ENCODE measurements at places on chromosomes 12 and 14.

DNA sequence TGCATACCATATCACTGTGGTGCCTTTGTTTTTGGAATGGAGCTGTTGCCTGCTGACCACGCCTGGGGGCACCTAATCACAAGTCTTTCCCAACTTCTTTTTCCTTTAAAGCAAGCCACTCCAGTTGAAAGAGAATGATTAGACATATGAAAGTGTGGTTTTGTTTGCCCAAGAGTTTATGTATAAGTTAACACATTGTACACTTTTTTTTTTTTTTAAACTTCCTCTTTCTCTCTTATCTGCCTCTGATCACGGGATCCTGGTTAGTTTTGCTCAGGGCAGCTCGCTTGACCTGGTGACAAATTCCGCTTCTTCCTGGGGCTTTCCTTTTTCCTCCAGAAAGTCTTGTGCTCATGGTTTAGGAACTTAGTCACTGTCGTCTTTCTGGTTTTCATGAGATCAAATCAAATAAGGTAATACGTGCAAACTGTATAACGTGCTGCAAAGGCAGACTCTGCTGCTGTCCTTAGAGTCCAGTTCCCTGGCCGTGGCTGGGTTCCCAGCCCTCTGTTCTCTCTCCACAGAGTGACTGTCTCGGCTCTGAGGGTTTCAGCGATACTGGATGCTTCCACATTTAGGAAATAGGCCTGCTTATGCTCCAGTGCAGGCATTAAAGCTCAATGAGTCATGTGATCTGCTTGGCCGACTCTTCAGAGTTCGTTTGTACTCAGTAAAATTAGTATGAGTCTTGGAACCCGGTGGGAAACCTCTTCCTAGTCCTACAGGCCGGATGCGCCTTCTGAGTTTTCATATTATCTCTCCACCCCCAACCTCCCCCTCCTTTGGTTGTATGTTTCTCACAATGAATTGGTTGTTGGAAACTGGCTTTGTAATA is 15.2 kb downstream of the RASSF3 start:
- peak; percentile 76 for DNase-seq

DNA sequence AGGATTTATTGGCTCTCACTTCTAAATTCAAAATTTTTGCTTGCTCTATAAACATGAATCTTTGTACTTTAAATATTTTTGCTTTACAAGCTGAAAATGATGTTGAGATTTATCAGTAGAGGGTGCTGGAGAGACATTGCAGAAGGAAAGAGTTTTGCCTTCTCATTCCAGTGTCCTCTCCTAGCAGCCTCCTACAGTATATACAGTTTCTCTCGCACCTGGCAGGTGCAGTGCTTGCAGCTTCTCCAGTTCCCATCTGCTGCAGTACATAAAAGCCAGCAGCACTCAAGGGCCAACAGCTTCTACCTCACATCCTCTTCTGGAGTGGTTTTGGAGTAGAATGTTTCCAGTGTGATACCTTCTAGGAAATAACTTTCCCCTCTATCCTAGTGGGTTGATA is 601.8 kb upstream of the ATXN7L3B start:
- peak; percentile 26 for DNase-seq

- no peak for DNase-seq
Measured at GRCh38 chr12:110320550-110320949, 39.5 kb downstream of the ATP2A2 start.

DNA sequence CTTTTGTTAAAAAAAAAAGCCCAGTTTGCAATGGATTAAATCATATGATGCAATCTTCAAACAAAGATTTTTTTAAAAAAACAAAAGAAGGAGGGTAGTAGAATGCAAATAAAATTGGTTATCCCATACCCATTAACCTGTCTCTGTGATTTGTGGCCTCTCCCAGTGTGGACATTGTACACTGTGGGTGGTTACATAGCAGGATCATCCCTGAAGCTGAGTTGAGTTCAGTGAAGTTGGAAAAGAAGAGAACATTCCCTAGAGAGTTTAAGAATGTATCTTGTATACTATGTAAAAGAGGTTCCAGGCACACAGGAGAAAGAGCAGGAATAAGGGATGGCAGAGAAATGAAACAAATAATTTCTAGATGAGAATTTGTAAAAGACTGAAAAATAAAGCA is 142.4 kb upstream of the SLC16A7 start:
- DNase-seq: no peak

- no peak for DNase-seq
Measured at GRCh38 chr12:74897425-74898211, 312.0 kb downstream of the KCNC2 start.

DNA sequence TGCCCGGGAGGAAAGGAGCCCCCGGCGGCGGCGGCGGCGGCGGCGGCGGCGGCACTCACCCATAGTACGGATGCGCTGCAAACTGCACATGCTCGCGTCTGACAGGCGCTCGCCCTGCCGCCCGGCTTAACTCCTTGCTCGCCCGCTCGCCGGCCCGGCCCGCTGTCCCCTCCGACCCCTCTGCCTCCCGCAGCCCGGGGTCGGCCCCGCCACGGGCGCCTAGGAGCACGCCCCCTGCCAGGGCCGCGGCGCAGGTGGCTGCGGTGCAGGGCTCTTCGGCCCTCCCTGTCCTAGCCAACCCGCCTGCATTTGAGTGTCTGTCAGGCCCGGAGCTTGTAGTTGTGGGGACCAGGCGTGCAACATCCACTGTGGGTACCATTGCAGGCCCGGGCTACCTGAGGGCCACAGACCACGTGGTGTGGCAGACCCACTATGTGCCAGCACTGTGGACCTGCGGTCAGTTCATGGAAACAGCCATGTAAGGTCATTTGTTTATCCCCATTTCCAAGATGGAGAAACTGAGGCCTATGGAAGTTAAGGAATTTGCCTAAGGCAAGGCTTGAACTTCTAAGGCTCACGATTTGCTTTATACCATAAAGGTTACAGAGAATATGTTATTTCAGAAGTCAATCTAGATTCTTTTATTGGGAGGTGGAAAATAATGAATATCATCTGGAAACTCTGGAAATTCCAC is 17.6 kb upstream of the PLEKHH1 start:
- DNase-seq: no peak

DNA sequence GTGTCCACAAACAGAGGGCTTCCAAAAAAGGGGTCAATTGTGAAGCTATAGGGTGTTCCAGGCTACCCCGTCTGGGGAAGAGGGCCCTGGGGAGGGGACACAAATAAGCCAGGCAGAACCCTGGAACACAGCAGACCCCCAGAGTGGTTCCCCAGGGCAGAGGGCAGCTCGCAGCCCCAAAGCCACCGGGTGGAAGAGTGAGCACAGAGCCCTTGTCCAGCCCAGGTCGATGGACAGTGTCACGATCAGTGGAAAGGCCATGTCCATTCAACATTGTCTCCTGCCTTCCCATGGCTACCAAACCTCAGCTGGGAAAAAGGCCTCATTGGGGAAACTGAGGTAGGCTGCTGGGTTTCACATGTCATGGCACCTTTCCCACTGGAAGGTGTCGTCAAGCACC is 131.4 kb downstream of the DICER1 start:
- DNase-seq: no peak

DNA sequence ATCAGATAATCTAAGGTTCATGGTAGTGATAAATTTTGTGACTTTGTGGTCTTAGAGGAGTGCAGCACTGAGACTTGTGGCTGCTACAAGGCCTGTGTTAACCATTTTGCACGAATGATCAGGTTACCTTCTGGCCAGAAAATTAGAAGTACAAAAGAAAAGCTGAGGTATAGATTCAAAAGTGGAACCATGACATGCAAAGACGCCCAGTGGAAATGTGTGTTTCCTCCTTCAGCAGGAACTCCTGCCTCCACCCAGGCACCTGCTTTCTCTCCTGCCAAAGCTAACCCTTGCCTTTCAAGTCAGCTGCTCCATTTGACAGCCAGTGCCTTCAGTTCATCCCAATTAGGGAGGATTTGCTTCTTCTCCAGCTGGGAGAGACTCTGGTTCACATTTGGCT is 10.1 kb downstream of the PDE6H start:
- DNase-seq: no peak

DNA sequence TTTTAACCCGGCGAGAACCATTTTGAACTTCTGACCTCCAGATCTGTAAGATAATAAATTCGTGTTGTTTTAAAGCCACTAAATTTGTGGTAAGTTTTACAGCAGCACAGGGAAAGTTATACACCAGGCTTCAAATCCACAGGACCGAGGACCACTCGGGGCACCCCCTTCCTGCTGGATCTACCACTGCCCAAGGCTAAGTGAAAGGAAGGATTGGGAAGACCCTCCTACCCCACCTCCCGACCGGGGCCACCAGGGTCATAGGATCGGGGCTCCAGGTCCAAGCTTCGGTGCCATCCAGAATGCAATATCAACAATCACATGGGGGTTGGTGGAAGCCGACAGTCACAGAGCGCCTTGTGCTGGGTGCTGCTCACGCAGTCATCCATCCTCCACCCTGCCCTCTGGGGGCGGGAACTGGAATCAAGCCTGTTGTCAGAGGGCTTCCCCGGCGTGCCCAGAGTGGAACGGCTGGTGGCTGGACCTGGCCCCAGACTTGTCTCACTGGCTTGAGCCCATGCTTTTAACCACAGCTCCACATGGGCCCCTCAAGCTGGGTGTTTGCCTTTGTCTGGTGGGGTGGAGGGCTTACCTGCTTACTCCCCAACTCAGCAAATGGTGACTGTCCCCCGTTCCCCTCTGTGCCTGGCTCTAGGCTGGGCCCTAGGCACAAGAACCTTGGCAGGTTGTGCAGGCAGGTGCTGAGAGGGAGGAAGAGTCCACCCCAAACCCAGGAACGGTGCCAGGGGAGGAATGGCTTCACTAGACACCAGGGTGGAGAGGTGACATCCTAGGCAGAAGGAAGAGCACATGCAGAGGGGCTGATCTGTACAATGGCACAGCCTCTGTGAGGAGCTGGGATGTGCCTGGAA is 180.3 kb upstream of the RTL1 start:
- DNase-seq: no peak

- no peak for DNase-seq
Measured at GRCh38 chr14:24361326-24361725, 6.7 kb upstream of the NFATC4 start.

DNA sequence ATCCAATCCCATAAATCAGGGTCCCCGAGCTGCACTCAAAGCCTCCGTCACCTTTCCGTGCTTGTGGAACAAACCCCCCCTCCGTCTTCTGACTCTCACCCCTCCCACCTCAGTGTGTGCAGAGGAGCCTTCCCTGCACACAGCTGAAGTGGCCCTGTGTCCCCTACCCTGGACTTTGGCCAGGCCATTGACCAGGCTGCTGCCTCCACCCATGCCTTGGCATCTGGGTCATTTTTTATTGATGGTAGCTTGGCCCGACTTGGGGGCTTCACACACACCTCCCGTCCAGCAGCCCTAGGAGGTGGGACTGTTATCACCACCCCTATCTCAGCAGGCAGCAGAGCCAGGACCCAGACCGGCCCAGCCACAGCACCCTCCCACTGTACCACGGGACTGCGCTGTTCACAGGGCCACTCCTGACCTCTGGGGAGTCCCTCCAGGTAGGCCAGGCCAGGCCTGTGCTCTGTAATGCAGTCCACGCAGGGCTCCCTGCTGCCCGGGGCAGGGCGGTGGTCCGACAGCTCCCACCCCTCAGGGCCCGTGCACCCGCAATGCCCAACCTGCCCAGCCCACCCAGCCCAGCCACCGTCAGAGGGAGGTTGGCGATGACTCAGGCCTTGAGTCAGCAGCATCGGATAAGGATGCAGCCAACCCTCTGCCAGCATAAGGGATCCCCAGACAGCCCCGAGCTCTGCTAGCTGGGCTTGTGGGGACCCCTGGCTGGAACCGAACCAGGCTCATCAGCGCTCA is 9.2 kb upstream of the INF2 start:
- no peak for DNase-seq

DNA sequence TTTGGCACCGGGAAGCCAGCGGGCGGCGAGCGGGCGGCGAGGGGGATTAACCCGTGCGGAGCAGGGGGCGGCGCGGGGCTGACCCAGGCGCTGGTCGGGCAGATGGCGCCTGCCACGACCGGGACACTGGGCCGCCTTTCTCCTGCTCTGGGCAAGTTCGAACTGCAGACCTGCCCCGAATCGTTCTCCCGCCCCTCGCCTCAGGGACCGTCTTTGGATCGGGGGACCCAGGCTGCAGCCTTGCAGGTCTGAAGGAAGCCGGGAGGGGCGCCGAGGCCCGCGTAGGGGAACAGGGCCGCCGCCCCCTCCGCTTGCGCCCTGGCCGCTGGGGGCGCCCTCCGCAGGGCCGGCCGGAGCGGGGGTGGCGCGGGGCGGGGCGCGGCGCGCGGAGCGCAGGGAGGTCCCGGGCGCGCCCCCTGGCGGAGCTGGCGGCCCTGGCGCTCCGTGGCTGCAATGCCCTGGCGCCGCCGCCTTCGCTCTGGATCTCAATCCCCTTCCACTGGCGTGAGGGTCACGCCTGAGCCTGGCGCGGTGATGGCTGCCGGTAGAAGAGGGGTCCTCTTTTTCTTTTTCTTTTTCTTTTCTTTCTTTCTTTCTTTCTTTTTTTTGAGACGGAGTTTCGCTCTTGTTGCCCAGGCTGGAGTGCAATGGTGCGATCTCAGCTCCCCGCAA is 449 bp upstream of the LTBP2 start:
- DNase-seq: peak; percentile 89

DNA sequence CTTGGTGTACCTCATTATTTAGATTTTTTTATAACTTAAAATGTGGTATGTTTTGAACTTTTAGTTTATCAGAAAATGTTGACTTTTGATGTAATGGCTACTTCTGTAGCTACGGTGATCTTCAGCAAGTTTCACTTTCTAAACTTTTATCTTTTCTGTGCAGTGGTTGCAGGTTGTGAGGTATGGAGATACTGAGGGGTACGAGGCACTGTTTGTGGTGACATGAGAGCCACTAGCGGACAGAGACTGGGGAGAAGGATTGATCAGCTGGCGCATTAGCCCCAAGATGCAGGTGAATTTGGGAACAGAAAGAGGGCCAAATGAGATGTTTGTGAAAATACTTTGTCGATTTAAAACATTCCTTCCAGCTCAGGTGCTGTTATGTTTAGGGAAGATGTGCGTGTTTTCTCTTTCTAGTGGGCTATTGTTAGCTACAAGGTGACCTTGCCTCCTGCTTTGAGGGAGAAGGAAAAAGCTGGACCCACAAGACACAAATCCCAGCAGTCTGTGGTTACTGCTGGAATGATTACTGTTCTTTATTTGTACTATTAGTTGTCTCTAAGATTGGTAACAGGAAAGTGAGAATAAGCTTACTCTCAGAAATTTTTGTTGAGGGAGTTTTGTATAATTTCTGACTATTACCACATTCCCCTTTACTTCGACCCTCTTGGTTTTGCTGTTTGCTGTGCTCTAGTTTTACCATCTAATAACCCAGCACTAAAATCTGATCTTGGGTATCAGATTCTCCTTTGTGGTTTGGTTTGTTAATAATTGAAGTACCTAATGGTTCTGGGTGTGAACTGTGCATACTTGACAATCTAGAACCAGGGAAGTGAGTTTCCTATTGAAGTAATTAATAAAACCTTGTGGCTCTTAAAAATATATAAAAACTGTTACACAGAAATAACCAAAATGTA is 61.7 kb downstream of the FBXO34 start:
- DNase-seq: no peak

- no peak for DNase-seq
Measured at GRCh38 chr12:116595672-116596071, 36.5 kb downstream of the MAP1LC3B2 start.

GRCh38 chr12:14452336-14452735 is 86.9 kb downstream of the ATF7IP start:
- no peak for DNase-seq

- DNase-seq: peak; percentile 28
Measured at GRCh38 chr14:95361373-95362137, 41.8 kb upstream of the CLMN start.

GRCh38 chr14:61472801-61473376 is 151.5 kb downstream of the PRKCH start:
- DNase-seq: no peak
